Stimulated activated CD8-positive, alpha-beta memory T cell treated with anti-CD3 and anti-CD28 coated beads, Interleukin-15, amount 100 ng/mL, for 1 hour (primary cell): ENCODE measurements at places on chromosomes 11 and 22.

DNA sequence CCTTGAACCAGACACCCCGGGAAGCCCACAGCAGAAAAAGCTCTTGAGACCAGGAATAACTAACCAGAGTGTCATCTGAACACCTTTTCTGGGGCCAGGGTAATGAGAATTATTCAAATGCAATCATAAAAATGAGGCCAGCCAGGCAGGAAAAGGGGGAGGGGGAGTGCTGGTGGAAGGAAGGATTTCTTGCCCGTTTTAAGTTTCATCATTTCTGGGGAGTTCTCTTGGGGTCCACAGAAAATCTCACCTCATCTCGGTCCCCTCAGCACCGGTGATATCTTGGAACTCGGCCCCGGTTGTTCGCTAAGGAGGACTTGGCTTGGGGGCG is 495 bp upstream of the PKNOX2 start:
- DNase-seq: no peak

- DNase-seq: no peak
Measured at GRCh38 chr11:35363246-35363801, 56.0 kb downstream of the SLC1A2 start.

DNA sequence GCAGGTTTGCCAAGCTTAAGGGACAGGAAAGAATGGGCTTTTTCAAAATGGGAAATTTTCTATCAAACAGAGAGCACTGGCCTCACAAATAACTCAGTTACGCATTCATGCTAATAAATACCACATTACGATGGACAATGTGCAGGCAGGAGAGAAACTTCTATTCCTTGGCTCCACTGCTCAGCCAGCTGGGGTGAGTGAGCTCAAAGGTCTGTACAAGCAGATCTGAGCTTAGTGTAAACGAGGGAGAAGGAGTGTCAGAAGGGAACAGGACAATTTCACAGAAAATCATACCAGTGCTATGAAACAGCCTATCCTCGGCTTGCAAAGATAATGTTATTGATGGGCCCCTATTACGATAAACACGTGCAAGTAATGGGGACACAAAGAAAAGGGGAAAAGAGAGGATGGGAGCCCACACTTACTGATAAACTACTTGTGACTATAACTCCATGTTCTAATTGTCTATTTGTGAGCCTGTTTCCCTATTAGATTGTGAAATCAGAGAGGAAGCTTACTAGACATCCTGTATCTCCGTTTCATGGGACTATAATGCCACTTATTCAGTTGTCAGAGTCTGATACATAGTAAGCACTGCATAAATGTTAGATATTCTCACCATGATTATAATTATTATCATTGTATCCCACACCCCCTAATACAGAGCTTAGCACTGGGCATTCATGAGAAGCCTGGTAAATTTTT is 46.3 kb downstream of the AMOTL1 start:
- DNase-seq: no peak

GRCh38 chr22:24583221-24584165 is 9.4 kb downstream of the LRRC75B start:
- DNase-seq: no peak

DNA sequence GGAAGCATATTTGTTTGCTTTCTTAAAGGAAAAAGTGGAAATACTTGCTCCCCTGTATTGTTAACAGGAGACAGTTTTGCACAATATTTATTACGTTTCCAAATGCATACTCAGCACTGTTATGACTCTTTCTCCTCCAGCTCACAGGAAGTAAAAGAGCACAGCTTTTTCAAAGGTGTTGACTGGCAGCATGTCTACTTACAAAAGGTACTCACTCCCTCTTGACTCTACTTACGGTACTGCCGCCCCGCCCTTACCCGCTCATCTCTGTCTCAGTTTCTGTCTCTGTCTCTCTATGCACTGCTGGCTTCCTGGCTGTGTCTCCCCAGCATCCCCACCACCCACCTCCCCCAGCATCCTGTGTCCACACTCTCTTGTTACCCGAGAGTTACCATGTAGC is 32.2 kb upstream of the MYO18B start:
- DNase-seq: no peak

- DNase-seq: no peak
Measured at GRCh38 chr11:116344601-116345000, 428.2 kb downstream of the BUD13 start.

DNA sequence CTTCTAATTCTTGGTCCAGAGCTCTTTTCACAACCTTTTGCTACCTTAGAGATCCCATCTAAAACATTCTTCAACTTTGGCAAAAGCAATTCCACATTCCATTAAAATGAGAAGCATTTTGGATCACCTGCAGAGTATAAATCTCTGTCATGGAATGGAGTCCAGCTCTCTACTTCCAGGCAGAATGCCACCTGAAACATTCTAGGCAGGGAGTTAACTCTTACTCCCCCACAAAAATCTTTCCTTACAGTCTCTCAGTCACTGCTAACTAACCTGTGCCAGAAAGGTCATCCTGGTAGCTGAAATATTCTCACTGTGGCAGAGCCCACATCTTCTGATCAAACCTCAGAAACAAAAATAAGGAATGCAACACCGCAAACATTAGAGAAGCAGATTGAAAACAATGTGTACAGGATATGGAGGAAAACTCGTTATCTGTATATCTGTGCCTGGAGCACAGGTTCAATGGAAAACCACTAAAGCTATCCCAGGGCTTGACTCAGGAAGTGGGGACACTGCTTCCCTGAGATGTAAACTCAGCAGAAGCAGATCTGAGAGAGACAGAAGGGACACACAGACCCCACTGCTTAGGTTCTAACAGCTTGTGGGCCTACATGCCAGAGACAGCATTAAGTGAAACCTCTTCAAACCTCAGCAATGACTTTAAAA is 78.9 kb downstream of the KCNC1 start:
- no peak for DNase-seq

DNA sequence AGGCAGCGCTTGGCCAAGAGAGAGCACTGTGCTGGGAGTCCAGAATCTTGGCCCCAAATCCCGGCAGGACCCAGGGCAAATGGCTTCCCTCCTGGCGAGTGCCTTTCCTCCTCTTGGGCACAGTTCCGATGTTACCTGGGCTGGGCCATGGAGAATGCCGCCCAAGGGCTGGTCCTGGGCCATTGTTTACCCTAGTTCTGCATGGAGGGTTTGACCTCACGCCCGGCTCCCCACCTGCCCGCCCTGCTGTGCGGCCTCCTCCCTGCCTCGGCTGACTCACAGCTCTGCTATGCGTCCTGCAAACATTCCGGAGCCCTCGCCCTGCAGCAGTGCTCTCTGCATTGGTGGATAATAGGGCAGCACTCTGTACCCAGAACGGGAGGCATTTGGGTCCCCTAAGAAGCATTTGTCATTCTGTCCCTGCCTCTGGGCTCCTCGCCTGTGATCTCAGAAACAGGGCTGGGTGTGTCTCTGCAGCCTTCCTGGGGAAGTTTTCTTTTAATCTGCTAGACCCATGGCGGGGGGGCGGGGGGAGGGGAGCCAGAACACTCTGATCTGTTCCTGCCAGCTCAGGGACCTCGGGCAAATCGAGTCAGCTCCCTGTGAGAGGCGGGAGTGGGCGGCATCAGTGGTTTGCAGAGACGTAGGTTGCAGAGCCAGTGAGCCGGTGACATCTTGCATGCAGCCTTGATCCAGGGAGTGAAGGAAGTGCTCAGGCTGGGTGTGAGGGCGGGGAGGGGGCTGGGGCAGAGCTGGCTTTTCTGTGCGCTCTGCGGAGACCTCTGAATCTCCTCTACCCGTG is 32.9 kb upstream of the SMIM38 start:
- no peak for DNase-seq

DNA sequence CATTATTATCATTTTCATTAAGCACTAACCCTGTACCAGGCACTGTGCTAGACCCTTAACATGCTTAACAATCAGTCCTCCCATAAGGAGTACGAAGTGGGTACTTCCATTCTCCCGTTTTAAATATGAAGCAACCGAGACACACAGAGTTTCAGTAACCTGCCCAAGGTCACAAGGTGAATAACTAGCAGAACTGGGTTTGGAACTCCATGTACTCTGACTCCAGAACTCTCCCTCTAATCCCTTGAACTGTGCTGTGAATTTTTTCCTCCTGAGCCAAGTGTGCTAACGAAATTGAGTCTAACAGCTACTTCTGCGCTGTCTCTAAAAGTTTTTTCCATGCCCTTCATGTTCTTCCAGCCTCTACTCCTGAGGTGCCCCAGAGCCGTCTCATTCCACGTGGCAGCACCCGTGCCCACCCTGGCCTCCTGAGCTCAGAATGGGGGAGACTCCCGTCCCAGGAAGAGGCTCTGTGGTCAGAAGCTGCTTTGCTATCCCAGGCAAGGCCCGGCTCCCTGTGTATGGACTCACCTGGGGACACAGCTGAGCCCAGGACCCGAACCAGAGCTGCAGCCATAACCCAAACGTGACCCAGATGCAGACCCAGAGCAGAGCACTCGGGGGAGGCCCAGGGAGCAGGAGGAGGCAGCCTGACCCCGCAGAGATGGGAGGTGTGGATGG is 8.6 kb upstream of the TRIM29 start:
- DNase-seq: no peak

GRCh38 chr11:41283191-41283930 is 176.1 kb downstream of the LRRC4C start:
- no peak for DNase-seq

DNA sequence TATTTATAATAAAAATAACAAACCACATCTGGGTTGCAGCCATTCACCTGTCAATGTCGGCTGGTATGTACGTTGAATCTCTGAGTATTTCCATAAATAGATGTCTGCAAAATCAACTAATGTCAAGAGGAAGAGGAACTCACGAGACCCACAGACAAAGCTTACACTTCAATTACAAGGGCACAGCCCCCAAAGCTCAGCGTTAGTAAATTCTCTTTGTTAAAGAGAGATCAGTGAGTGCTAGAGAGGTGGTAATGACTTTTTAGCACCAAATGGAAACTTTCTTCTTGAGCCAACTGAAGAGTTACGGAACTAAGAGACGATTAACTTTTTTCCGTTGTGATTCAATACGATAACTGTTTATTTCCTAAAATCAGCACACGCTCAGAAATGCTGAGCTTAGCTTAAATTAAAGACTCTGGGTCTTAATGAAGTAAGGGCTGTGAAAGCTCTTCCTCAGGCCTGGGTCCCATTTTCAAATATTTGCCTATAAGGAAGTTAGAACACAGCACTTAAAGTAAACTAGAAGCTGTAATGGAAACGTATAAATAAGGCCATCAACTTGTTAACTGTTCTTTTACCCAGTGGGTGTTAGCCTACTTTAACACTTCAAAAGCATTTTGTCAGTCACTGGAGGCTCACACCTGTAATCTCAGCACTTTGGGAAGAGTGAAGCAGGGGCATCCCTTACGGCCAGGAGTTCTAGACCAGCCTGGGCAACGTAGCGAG is 22.8 kb upstream of the TFIP11 start:
- DNase-seq: no peak

DNA sequence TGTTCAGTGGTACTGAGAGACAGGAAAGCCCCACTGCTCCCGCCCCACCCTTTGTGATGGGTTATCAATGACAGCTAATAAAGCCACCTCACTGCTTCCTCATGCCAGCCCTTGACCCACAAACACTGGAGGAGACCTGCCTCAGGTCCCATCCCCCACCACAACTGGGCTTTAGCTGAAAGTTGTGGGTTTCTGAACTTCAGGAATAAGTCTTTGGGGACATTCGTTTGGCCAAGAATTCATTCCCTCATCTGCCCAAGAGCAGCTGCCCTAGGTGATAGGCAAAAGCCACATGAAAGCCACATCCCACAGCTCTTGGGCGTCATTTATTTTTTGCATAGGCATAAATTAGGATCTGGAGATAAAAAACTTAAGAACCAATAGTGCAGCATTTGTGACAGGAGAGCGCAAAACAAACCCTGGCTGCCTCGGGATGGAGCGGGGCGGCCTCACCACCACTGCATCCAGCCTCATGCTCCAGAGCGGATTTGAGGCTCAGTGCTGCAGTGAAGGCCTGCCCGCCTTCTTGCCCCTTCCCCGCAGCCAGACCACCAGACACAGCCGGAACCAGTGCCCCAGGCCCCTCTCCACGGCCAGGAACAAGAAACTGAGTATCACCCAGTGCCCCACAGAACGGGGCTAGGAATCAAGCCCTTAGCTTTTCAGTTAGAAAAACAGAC is 21.2 kb downstream of the SUN2 start:
- no peak for DNase-seq

DNA sequence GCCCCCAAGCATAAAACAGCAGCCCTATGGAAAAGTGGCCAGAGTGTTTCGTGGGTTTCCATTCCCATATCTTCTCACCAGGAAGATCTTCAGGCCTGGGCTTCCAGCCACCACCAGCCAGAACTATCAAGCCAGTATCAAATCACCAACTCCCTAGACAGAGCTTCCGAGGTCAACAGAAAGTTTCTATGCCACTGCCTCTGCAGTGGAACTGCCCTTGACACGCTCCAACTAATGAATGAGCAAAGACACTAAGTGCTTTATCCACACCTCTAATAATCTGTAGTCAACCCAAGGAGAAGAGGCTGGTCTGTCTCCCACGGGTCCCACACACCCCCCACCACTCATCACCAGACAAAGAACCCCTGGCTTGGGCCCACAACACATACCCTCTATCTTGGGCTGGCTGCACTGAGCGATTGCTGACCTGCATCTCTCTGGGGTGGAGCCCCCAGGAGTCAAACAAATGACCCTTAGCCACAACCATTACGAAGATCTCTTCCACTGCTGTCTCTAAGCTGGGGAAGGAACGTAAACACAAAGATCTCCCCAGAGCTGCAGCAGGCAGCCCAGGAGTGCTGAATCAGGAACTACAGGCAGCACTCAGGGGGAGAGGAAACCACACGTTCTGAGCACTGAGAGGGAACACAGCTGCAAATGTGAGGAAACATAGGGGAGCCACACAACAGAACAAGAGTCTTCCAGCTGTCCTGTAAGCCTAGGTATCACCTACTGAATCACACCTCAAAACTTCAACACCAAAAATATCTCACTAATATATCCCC is 9.7 kb downstream of the OR5AN1 start:
- DNase-seq: no peak

DNA sequence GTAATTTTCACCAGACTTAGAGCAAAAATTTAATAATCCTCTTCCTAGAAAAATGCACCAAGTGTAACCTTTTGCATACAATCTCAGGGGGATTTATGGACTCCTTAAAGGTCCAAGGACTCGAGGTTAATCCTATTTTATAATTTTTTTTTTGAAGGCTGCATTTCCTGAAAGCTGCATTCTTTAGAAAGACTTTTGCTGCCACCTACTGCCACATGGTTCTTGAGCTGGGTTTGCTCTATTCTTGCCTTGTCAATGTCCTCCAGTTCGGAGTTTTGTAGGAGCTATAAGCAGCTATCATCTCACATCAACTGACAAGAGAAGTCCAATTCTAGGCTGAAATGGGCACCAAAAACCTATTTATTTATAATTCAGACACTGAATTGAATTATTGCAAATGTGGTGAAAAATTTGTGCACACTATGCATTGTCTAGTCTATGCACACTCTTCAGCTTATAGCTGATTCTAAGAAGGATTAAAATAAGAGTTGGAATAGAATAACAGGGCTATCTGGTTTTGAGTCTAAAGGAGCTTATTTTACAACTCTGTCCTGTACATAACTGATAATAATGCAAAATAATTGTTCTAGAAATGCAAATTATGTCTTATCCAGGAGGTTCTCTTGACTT is 31.3 kb downstream of the TRAF6 start:
- no peak for DNase-seq
